ENCODE measurements at places on chromosomes 12 and 14. TPM values are rescaled to one million over a fixed set of nuclear protein-coding genes. Genes with fewer than 3 reads are reported as not detected.

DNA sequence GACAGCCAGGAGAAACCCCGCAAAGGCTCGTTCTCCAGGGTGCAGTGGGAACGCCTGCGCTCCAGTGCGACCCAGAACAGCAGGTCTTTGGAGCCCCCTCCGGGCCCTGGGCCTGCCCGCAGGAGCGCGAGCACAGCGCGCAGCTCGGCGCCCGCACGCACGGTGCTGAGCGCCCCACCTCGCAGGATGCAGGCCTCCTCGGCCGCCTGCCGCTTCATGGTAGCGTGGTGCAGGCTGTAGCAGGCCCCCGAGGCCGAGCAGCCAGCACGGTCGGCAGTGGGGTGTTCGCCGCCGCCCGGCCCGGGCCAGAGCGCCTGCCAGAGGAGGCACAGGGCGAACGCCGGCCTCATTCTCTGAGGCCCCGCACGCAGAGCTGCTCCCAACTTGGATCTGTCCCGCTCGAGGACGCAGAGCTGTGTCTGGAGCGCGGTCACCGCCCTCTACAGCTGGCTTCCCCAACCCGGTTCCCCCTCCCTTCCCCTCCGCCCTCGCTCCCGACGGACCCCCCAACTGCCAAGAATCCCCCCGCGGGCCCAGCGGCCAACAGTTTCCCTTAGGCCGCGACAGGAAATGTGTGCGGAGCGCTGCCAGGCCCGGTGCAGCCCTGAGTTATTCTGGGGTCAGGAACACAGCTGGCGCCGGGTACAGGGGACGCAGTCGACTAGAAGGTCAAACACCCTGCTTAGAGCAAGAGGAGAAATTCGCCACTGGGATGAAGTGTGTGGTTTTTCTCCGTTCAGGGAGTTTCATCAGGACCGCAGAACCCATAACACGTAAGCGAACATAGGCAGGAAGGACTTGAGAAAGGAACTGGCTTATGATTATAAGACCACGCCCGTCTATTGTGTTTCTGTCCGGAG, at the start of gene CLEC14A:
TSS of gene CLEC14A (minus strand) at position 421 of the 860 bp plus-strand sequence. CDS start at position 350, 71 bp downstream.
- no peaks in the 10 kb centered on the region for H3K36me3 ChIP-seq
- H3K27me3 ChIP-seq: no peaks in the 10 kb centered on the region
- DNase-seq: no peak
- no peak within 1 kb of the TSS for H3K27ac ChIP-seq

Gene MRPL51
- 112 TPM for total RNA-seq

- DNase-seq: no peak
- no peaks in the 10 kb centered on the region for H3K4me1 ChIP-seq
- H3K4me3 ChIP-seq: no peak overlapping the region
- H3K27ac ChIP-seq: no peak overlapping the region
- no peaks in the 10 kb centered on the region for H3K36me3 ChIP-seq
Observed at GRCh38 chr14:55819610-55820304, 239.8 kb downstream of the KTN1 start.

GRCh38 chr12:55034218-55034617, 14.4 kb downstream of the NEUROD4 start:
- DNase-seq: no peak
- H3K27ac ChIP-seq: no peak overlapping the region
- H3K4me3 ChIP-seq: no peak overlapping the region
- H3K27me3 ChIP-seq: no peaks in the 10 kb centered on the region

Gene PTPRB
- 49.5 TPM for total RNA-seq

DNA sequence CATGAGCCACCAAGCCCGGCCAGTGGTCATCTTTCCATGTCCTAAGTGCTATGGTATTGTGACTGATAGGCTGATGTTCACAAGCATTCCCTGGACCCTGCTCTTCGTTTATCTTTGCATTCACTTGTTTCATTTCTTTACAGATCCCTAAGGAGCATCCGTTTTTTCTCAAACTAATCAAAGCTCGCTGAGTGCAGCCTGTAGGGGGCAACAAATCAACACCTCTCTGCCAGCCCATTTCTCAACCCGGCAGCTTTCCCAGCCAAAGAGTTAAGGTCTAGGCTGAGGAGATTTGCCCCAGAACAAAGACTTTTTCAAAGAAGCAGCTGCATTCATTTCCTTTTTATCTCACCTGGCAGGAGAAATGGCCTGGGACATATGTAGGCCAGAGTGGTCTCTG, 12.1 kb downstream of the SIRT4 start:
- no peaks in the 10 kb centered on the region for H3K27me3 ChIP-seq
- H3K4me3 ChIP-seq: no peak overlapping the region
- no peaks in the 10 kb centered on the region for H3K36me3 ChIP-seq
- H3K27ac ChIP-seq: no peak overlapping the region

- no peaks in the 10 kb centered on the region for H3K4me1 ChIP-seq
- no peaks in the 10 kb centered on the region for H3K27me3 ChIP-seq
- DNase-seq: no peak
- no peaks in the 10 kb centered on the region for H3K36me3 ChIP-seq
Observed at GRCh38 chr12:84272324-84272723, 640.3 kb downstream of the SLC6A15 start.

Gene FAM181A
- total RNA-seq: not detected

DNA sequence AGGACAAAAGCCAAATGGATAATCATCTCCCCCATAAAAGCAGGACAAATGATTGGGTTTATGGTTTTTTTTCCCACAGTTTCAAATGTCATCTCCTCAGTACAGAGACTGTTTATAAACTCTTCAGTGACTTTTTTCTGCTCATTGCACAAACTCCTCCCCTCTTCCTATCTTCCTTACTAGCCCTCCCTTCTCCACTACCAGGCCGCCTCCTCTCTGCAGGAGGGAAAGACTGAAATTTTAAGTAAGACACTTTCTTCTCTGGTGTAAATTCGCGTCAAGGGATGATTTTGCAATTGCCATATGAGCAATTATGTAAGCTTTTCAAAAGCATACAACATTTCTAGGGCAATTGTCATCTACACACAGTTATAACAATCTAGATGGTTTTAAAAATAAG, 37.0 kb downstream of the BTG1 start:
- no peak overlapping the region for H3K4me3 ChIP-seq
- no peaks in the 10 kb centered on the region for H3K27me3 ChIP-seq
- H3K27ac ChIP-seq: no peak overlapping the region

DNA sequence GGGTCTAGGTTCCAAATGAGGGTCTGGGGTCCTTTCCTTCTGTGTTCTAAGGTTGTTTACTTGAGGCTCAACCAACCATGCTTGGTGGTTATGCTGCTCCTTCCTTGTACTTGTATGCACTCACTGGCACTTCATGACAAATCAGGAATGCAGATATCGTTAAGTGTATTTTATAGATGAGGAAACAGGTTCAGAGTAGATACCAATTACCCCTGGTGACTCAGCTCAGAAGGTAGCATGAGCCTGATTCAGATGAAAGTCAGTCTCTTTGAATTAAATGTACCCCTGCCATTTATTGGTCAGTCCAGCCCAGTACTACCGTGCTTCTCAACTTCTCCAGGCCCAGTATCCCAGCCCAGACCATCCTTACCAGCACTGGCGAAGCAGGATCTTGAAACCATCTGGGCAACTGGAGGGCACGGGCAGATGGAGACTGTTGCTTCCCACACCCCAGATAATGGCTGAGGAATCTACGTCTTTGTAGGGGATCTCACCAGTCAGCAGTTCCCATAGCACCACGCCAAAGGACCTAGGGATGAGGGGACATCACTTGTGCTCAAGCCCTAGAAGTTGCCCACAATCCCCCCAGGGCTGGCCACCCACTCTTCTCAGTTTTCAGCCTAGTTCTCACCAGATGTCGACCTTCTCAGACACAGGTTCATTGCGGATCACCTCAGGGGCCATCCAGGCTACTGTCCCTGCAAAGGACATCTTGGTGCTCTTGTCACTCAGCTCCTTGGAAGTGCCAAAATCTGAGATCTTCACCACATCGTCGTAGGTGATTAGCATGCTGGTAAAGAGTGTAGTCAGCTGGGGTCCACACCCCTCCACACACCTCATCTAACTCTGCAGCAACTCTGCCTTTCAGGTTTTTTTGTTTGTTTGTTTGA, 14.3 kb downstream of the MAP3K12 start:
- no peaks in the 10 kb centered on the region for H3K4me1 ChIP-seq
- H3K4me3 ChIP-seq: no peak overlapping the region
- peak; percentile 46 for DNase-seq
- no peaks in the 10 kb centered on the region for H3K27me3 ChIP-seq

GRCh38 chr14:103443111-103443510, 57.9 kb downstream of the MARK3 start:
- no peak for DNase-seq
- H3K4me1 ChIP-seq: no peaks in the 10 kb centered on the region
- H3K27me3 ChIP-seq: no peaks in the 10 kb centered on the region
- H3K27ac ChIP-seq: no peak overlapping the region

DNA sequence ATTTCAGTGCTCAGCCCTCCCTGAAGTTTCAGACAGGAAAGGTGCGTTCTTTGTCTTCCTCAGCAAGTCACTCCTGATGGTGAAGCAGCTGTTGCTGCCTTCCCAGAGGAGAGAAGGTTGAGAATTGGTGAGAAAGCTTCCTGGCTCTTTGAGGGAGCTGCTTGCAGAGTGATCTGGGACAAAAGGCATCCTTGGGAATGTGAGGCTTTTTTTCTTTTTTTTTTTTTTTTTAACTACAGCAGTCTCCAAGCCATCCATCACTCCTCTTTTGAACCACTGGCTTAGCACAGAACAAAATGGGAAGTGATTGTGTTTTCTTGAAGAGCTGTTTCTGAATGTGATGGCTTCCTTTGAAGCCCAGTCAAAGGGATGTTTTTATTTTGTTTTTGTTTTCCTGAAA, 120.4 kb upstream of the LRIG3 start:
- peak overlapping the region; percentile 23 for H3K4me3 ChIP-seq
- H3K27me3 ChIP-seq: no peaks in the 10 kb centered on the region
- peak overlapping the region; percentile 65 for H3K27ac ChIP-seq
- peaks cover 12% of the 10 kb centered on the region for H3K4me1 ChIP-seq
- DNase-seq: no peak
- H3K36me3 ChIP-seq: no peaks in the 10 kb centered on the region

Gene ANG
- total RNA-seq: 4.2 TPM

DNA sequence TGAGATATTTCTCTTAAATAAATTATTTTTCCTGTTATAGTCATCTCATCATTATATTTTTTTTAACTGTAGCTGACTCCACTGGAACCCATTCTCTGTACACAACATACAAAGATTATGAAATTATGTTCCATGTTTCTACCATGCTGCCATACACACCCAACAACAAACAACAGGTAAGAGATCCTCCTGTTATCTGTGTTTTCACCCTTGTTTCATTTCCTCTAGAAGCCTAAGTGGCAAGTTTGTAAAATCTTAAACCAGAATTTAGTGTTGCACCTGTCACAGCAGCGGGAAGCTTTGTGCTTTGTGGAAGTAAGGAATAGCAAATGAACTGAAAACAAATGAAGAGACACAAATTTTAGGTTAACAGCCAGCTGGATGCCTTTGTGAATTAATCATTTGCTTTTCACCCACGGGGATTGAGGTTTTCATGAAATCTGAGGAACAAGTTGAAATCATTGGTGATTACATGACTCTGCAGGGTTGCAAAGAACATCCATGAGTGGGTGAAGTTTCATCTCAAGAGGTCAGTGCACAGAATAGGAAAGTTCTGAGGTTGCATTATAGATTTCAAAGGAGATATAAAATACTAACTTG, 273.9 kb upstream of the RGS6 start:
- H3K4me3 ChIP-seq: no peak overlapping the region
- peaks cover 4% of the 10 kb centered on the region for H3K4me1 ChIP-seq
- DNase-seq: no peak

- no peaks in the 10 kb centered on the region for H3K36me3 ChIP-seq
- DNase-seq: no peak
- H3K27me3 ChIP-seq: no peaks in the 10 kb centered on the region
- no peak overlapping the region for H3K27ac ChIP-seq
- H3K4me3 ChIP-seq: no peak overlapping the region
Observed at GRCh38 chr12:52314511-52314910, 6.7 kb downstream of the KRT83 start.

DNA sequence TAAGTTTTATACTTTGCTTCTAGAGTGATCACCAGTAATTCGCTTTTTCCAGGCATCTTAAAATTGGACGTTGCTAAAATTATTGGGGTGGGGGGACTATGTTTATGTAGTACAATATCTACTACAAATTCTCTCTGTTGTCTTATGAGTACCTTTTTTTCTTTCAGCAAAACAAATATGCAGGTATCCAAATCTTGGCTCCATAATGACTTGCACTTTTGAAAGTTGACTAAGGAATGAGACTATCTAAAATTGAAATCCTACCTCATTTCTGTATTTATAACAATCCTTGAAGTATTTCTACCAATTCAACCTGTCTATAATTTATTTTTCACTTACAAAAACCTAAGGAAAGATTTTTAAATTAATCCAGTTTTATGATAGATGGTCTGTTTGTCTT, 2.4 kb downstream of the DYNC1H1 start:
- H3K4me3 ChIP-seq: no peak overlapping the region
- H3K36me3 ChIP-seq: peaks cover 13% of the 10 kb centered on the region
- H3K27me3 ChIP-seq: no peaks in the 10 kb centered on the region
- peak overlapping the region; percentile 95 for H3K27ac ChIP-seq
- no peak for DNase-seq

Gene EML5
- 0.21 TPM for total RNA-seq

Gene SELPLG
- 2.6 TPM for total RNA-seq

Gene GPR84
- not detected for total RNA-seq

DNA sequence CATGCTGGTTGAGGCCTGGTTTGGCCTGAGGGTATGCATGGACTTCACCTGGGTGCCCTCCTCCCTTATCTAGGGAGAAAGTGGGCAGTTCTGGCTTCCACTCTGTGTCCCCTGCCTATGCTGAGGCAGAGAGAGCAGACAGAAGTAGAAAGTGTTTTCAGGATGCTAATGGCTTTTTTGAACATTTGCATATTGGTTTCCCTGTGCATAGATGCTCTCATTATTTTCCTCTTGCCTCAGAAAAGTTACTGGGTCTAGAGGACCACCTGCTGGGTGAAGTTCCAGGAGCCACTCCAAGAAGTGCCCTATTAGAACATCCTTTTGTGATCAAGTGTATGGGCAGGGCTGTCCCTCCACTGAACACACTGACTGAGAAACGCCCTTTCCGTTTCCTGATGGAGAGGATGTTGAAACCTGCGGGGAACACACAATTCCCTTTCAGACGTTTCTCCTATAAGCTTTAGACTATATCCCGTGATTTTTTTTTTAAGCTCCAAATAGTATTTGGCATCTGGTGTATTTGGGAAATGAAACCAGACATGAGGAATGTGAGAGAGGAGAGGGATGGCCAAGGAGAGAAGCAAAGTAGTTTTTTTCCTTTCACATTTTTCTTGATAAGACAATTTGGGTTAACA, 66.6 kb downstream of the DAAM1 start:
- H3K4me3 ChIP-seq: peak overlapping the region; percentile 1
- no peaks in the 10 kb centered on the region for H3K36me3 ChIP-seq
- peak; percentile 68 for DNase-seq
- peak overlapping the region; percentile 87 for H3K27ac ChIP-seq
- H3K27me3 ChIP-seq: no peaks in the 10 kb centered on the region
- H3K4me1 ChIP-seq: peaks cover 47% of the 10 kb centered on the region

DNA sequence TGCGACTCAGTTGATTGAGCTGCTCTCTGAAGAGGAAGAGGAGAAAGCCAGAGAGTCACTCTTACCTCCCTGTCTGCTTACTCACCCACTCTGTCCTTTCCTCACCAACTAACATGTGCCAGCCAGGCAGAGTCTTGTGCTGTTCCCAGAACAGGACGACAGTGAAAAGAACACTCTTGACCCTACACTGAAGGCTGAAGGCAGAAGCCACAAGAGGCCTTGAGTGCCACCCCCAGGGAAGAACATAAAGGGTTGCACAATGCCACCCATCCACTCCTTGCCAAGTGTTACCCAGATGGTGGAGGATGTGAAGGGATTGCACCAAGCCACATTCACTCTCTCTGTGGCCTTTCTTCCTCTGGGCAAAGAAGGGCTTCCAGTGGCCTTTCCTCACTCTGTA, 12.8 kb downstream of the ABHD4 start:
- peaks cover 64% of the 10 kb centered on the region for H3K36me3 ChIP-seq
- H3K27me3 ChIP-seq: no peaks in the 10 kb centered on the region
- peaks cover 15% of the 10 kb centered on the region for H3K4me1 ChIP-seq
- DNase-seq: no peak
- H3K4me3 ChIP-seq: no peak overlapping the region
- no peak overlapping the region for H3K27ac ChIP-seq

All from ascending aorta (tissue), 2 donors.